ENCODE measurements at places on chromosomes 6 and 20.
A peak's percentile ranks its signal among the peaks of the same experiment; 100 is the strongest.

GRCh38 chr6:118867181-118867580, 26.8 kb upstream of the ASF1A start:
- DNase-seq = no peak

- no peak for DNase-seq
These were observed 340.0 kb downstream of the ADGRB3 start for GRCh38 chr6:68975064-68975463.

DNA sequence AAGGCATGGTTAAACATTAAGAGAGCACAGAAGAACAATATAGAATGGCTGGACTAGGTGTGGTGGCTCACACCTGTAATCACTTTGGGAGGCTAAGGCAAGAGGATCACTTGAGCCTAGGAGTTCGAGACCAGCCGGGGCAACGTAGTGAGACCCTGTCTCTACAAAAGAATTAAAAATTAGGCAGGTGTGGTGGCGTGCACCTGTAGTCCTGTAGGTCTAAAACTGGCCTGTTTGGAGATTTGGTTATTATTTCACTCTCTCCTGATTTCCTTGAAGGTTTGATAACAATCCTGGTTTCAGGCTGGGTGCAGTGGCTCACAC, 15.6 kb downstream of the SRSF6 start:
- DNase-seq = no peak

DNA sequence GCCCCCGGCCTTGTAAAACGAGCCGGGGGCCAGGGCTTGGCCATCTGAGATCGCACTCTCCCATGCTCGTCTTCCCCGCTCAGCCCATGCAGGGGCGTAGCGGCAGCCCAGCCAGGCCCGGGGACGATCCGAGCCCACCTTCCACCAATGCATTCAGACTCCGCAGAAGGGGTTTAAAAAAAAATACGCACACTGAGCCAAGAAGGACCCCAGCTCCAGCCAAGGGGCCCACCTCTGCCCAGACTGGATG, 320 bp downstream of the GSTA4 start:
- DNase-seq = peak; percentile 47

DNA sequence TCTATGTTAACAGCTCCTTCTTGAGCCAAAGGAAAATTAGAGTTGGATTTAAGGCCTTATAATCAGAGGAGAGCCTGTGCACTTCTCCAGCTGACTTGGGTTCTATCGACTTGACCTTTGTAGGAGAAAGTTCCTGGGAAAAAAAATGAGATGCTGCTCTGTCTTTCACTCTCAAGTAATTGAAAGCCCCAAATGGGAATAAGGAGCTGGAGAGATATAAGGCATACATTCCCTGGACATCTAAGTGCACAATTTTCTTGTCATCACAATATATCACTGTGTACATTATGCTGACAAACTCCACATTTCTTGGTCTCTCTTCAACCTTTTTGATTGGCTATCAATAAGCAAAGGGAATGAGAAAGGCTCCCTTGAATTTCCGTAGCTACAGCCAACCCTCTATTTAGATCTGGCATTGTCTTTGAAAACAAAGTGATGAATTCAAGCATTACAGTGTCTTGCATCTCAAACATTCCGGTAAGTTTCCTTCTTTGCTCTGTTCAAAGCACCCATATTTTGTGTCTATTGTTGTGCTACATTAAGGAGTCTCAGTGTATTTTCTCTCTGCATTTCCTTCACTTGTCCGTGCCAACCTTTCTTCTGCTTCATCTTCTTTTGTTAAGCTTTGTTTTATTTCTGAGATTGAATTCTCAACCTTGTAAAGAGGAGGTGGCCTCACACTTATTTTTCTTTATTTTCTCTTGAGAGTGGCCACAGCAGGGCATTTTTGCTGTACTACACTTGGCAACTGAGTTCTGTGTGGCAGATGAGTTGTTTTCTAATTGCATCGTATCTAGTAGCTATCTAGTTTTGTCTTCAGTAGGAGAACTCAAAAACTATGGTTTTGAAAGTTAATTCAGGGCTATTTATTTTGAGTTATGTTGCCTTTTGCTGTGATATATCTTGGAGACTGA, 450.3 kb upstream of the MAN1A1 start:
- DNase-seq = no peak

DNA sequence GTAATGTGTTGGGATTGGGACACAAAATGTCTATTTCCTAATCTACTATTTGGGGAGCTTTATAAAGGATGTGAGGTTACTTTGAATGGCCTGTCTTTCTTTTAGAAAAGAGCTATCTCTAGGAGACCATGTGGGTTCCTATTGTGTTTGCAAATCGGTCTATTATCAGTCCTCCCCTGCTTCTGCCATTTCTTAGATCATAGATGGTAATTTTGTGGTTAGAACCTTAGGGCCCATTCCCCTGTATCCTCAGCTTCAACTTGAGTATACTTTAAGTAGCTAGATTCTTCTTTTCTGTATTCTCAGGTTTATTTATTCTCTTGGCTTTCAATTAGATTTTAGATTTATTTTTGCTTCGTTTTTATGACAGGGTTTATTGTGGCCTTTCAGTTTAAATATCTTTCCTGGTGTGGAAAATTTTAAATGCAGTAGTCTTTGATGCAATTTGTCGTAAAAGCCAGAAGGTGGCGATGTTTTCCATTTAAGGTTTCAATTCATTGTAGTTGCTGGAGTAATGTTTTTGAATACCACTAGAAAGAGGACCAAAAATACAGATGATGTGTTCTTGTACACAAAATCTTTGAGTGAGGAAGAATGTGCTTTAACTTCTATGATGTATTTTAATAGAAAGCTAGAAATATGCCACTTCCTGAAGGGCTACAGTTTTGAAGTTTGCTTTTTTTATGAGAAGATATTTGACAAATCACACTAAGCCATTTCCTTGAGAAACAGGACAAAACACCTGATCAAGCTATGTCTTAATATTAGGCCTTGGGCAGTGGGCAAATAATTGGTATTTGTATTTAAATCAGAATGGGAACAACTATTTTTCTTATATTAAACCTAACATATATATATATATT, 20.3 kb downstream of the TBPL1 start:
- DNase-seq = no peak

DNA sequence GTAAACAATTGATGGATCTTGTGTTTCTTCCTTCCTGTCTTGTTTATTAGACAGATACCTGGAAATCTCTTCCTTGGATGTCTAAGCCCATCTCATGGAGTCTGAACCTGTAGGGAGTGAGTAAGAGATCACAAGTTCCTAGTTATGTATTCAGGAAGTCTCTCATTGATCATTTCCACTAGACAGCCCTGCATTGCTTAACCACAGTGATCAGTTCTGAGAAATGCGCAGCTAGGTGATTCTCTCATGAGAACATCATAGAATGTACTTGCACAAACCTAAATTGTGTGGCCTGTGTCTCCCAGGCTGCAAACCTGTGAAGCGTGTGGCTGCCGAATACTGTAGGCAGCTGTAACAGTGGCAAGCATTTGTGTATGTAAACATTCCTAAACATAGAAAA, 39.1 kb downstream of the FAM120B start:
- no peak for DNase-seq

- no peak for DNase-seq
These were observed 298.2 kb downstream of the SAMD5 start for GRCh38 chr6:147806697-147807096.

DNA sequence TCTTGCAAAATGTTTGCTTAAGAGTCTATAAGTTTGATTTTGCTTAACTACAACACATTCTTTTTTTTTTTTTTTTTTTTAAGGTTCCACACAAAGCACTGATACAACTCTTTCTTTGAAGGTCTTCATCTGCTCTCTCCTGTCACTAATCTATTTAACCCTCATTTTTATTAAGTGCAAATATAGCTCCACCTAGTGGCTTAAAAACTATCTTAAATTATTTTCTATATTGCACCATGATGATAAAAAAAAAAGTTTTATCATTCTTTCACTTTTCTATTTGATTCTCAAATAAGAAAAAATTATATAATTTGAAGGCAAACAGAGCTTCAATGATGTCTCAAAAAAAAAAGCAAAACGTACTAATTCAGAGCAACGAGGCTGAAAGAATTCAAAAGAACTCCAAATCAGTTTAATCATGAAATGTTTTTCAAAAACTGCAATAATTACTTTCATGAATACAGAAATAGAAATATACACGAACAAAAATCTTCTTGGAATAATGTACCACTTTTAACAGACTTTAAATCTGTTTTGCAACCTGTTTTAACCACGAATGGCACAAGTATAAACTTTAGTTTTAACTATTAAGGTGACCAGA, 12.8 kb downstream of the ESF1 start:
- no peak for DNase-seq

DNA sequence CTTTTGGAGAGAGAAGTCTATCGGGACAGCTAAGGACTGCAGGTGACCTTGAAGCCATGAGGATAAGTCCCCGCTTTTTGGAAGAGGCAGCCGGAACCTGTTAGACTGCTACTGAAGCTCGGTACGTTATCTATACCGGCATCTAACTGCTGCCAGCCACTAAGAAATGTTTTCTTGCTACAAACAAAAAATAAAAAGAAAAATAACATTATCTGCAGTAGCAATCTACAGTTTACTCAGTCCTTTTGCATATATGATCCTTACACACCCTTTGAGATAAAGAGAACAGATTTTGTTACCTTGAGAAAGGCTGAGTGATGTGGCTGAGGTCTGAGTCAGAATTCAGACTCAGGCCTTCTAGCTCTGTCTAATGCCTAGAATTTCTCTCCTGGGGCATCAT, 314.6 kb downstream of the CDH26 start:
- no peak for DNase-seq

GRCh38 chr6:84651583-84651982, 112.8 kb downstream of the TBX18 start:
- no peak for DNase-seq

DNA sequence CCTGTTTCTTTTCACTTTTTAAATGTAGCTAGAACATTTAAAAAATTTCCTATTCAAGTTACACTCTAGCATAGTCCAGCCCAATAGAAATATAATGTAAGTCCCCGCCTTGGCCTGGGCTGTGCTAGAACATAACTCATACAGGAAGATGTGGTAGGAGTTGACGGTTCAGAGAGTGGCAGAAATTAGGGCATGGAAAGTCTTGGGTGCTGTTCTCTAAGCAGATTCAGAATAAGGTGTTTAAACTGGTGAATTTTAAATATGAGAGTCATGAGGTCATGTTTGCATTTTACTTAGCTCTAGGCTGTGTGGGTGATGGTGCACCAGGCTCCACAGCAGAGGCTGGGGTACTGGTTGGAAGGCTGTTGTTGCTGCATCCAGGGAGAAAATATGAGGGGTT, 256.5 kb downstream of the FARS2 start:
- no peak for DNase-seq

GRCh38 chr6:43797919-43798318, 27.9 kb downstream of the VEGFA start:
- DNase-seq = no peak

DNA sequence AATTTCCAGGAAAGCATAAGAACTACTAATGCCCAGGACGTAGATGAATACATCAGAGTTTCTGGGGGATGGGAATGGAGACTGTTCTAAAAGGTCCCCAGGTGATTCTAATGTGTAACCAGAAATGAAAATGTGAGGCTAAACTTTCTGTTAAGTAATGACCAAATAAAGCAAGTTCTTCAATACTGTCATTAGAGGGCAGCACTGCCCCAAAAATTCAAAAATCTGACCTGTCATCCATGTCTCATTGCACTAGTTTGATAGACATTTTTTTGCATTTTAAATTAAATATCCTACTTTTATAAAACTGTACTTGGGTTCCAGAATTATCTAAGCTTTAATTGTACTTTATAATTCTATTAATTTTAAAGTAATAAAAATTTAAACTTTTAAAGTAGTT, 94.9 kb downstream of the RFX6 start:
- DNase-seq = no peak

All from NCI-H510A (cell line).